Activated CD8-positive, alpha-beta T cell treated with anti-CD3 and anti-CD28 coated beads for 36 hours (primary cell): ENCODE measurements at places on chromosomes 16 and 17. TPM values are rescaled to one million over a fixed set of nuclear protein-coding genes. Genes with fewer than 3 reads are reported as not detected.
A peak's percentile ranks its signal among the peaks of the same experiment; 100 is the strongest.

KLHL10 gene
- total RNA-seq = not detected

GRCh38 chr16:66599726-66600125, 4.8 kb upstream of the CMTM3 start:
- H3K4me3 ChIP-seq = no peak overlapping the region
- H3K4me1 ChIP-seq = peaks cover 41% of the 10 kb centered on the region
- peak; percentile 49 for DNase-seq
- H3K27ac ChIP-seq = no peak overlapping the region
- H3K27me3 ChIP-seq = no peaks in the 10 kb centered on the region

- DNase-seq = no peak
- no peaks in the 10 kb centered on the region for H3K27me3 ChIP-seq
- H3K4me1 ChIP-seq = peaks cover 82% of the 10 kb centered on the region
- H3K4me3 ChIP-seq = peak overlapping the region; percentile 22
- peak overlapping the region; percentile 96 for H3K27ac ChIP-seq
- H3K36me3 ChIP-seq = peaks cover 78% of the 10 kb centered on the region
Observed at GRCh38 chr17:66309793-66310192, 7.4 kb downstream of the PRKCA start.

GRCh38 chr17:610276-610675, 104.4 kb downstream of the VPS53 start:
- peaks cover 17% of the 10 kb centered on the region for H3K36me3 ChIP-seq
- H3K27me3 ChIP-seq = no peaks in the 10 kb centered on the region
- no peaks in the 10 kb centered on the region for H3K4me1 ChIP-seq

CSF3 gene
- not detected for total RNA-seq

DNA sequence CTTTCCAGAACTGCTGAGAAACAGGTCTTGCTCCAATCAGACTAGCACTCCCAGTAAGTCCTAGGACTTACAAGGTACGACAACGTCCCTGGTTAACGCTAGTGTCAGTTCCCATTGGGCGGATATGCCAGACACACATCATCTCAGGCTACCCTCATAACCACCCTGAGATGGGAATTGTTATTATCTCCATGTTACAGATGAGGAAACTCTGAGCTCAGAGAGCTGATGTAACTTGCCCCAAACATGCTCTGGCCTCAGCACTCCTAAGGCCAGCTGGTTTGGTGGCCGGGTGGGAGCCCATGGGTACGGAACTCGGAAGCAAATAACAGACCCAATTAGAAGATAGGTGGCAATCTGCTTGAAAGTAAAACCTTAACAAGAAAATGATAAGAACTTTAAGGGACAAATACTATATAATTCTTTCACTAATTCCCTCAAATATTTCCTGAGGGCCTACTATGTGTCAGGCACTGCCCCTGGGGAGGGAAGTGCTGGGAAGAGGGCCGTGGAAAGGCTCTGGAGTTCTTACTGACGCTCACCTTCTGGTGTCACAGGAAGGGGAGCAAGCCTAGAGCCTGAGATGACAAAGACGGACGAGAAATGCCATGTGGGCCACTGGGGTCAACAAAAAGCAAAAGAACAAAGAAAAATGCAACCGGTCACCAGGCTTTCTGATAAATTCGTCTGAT, 6.9 kb downstream of the CREBBP start:
- peaks cover 94% of the 10 kb centered on the region for H3K4me1 ChIP-seq
- DNase-seq = no peak
- no peak overlapping the region for H3K4me3 ChIP-seq
- H3K36me3 ChIP-seq = peaks cover 23% of the 10 kb centered on the region

CNTNAP1 gene
- 0.25 TPM for total RNA-seq

- H3K27ac ChIP-seq = no peak overlapping the region
- no peak overlapping the region for H3K4me3 ChIP-seq
Observed at GRCh38 chr16:69932691-69933392, 18.3 kb upstream of the CLEC18A start.

GRCh38 chr16:47139561-47140185, 4.1 kb downstream of the NETO2 start:
- H3K36me3 ChIP-seq = no peaks in the 10 kb centered on the region
- no peak for DNase-seq
- H3K27me3 ChIP-seq = peaks cover 14% of the 10 kb centered on the region
- no peak overlapping the region for H3K27ac ChIP-seq

GRCh38 chr16:86018071-86018470, 119.1 kb downstream of the IRF8 start:
- peaks cover 20% of the 10 kb centered on the region for H3K4me1 ChIP-seq
- no peak overlapping the region for H3K4me3 ChIP-seq
- H3K27ac ChIP-seq = no peak overlapping the region

DNA sequence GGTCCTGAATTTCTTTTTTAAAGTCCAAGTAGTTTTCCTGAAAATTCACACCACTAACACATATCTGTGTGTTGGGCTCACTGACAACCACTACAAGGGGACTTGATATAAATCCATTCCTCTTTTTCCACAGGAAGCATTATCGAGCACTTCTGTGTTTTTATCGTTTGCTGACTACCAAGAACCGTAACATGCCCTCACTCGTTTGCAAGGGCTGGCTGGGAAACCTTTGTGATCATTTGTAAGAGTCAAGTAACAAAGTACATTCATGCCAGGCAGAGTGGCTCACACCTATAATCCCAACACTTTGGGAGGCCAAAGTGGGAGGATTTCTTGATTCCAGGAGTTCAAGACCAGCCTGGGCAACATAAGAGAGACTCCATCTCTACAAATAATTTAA, 62.1 kb downstream of the ZZEF1 start:
- H3K4me1 ChIP-seq = no peaks in the 10 kb centered on the region
- peak overlapping the region; percentile 22 for H3K27ac ChIP-seq
- no peak overlapping the region for H3K4me3 ChIP-seq

TIMP2 gene
- 2.4 TPM for total RNA-seq

DNA sequence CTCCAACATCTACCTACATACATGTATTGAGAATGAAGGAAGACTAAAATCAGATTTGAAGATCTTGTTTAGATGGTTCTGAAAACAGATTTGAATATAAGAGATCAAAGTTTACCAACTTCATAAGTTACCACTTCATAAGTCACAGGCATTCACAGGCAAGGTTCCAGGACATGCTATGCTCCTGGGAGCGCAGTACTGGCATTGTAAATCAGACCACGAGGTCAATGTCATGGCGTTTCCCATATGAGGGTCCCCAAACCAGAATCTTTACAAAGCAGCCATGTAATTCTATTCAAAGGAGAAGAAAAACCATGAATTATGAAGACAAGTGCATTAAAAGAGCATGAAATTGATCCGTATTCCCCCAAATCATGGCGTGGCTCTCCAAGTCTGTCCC, 3.0 kb downstream of the CDH11 start:
- no peak overlapping the region for H3K27ac ChIP-seq

DNA sequence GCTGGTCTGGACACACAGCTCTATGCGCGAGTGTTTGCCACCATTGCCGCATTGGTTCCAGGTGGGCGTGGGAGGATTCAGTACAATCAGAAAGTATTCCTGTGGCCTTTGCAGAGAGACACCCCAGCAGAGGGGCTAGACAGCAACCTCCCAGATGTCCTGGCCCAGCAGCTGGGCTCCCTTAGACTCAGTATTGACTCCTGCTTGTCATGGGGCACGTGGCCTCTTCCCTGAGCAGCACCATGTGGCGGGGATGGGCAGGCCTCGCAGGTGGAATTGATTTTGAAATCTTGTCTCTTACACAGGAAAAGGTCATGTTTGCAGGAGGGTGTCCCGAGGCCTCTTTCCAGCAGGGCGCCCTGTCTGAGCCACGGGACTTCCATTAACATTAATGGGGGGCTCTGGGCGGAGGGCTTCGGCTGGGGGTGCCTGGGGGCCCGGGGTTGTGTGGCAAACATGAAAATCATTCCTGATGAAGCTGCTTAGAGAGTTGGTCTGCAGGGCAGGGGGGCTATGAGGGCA, 96.4 kb downstream of the C16orf78 start:
- no peak for DNase-seq
- H3K27ac ChIP-seq = no peak overlapping the region
- no peaks in the 10 kb centered on the region for H3K36me3 ChIP-seq
- no peaks in the 10 kb centered on the region for H3K27me3 ChIP-seq

DNA sequence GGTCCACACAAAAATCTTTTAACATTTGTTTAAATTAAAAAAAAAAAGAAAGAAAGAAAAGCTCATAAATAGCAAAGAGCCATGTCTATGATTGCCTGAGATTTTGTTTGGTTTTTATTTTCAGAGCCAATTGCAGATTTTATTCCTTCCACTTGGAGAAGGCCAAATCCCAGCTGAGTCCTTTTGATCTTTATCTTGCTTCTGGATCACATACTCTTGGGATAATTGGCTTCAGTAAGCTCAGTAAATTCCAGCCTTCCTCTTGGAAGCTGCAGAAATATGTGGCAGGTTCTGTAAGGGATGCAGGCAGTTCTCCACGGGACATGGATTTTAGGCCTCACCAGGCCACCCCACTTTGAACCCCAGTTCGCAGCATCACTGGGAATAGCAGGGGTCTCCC, 63.3 kb upstream of the TMC5 start:
- H3K4me3 ChIP-seq = no peak overlapping the region
- H3K4me1 ChIP-seq = peaks cover 2% of the 10 kb centered on the region
- no peak overlapping the region for H3K27ac ChIP-seq
- no peaks in the 10 kb centered on the region for H3K36me3 ChIP-seq
- no peak for DNase-seq

DNA sequence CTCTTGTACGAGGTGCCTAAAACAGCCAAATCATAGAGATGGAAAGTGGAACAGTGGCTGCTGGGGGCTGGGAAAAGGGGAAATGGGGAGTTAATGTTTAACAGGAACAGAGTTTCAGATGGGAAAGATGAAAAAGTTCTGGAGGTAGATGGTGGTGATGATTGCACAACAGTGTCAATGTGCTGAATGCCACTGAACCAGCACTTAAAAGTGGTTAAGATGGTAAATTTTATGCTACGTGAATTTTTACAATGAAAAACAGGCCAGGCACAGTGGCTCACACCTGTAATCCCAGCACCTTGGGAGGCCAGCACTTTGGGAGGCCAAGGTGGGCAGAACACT, 130.4 kb downstream of the C16orf78 start:
- H3K36me3 ChIP-seq = no peaks in the 10 kb centered on the region
- no peaks in the 10 kb centered on the region for H3K27me3 ChIP-seq
- DNase-seq = no peak
- H3K27ac ChIP-seq = no peak overlapping the region

- no peaks in the 10 kb centered on the region for H3K4me1 ChIP-seq
- no peak for DNase-seq
- H3K27me3 ChIP-seq = peaks cover 13% of the 10 kb centered on the region
Observed at GRCh38 chr16:86799367-86799766, 221.0 kb downstream of the FOXL1 start.

DNA sequence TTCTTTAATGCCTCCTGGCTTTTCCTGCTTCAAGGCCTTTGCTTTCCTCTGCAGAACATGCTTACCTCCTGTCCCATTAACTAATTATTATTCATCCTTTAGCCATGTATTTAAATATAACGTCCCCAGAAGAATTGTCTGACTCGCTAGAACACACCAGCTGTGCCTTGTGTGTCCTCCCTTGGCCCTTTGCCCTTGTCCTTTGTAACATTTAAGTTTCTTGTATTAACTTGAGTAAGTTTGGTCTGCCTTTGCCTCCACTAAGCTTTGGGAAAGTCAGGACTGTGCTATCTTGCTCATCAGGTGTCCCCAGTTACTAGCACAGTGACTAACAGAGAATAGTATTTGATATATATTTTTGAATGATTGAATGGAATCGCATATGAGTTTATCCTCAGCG, 29.6 kb upstream of the ABCA9 start:
- H3K4me1 ChIP-seq = peaks cover 4% of the 10 kb centered on the region
- no peak for DNase-seq
- H3K36me3 ChIP-seq = no peaks in the 10 kb centered on the region
- no peak overlapping the region for H3K27ac ChIP-seq
- no peak overlapping the region for H3K4me3 ChIP-seq

DNA sequence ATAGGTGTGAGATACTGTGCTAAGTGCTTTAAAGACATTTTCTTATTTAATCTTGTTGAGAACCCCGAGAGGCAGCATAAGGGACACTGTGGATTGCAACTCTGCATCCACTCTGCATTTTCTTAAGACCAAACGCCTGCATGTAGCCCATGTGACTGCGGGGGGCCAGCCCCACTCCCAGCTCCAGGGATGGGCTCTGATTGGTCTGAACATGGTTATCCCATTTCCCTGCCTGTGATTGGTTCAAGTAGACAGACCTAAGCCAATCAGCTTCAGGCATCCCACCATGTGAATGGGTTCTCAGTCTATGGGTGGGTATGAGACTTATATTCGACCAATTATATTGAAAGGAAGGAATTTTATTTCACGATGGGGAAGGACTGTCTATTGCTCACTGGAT, 33.2 kb upstream of the USP7 start:
- no peaks in the 10 kb centered on the region for H3K27me3 ChIP-seq
- peak; percentile 6 for DNase-seq
- H3K36me3 ChIP-seq = no peaks in the 10 kb centered on the region
- H3K4me1 ChIP-seq = peaks cover under 1% of the 10 kb centered on the region
- H3K27ac ChIP-seq = no peak overlapping the region

- H3K27me3 ChIP-seq = peaks cover 25% of the 10 kb centered on the region
- H3K27ac ChIP-seq = no peak overlapping the region
- no peaks in the 10 kb centered on the region for H3K4me1 ChIP-seq
- H3K36me3 ChIP-seq = no peaks in the 10 kb centered on the region
- H3K4me3 ChIP-seq = no peak overlapping the region
Observed at GRCh38 chr17:19341641-19342610, 20.6 kb downstream of the B9D1 start.

NLE1 gene
- total RNA-seq = 49.1 TPM

- H3K4me3 ChIP-seq = no peak overlapping the region
- H3K27me3 ChIP-seq = no peaks in the 10 kb centered on the region
- H3K27ac ChIP-seq = no peak overlapping the region
- peak; percentile 71 for DNase-seq
Observed at GRCh38 chr17:48505788-48506187, 25.0 kb downstream of the HOXB1 start.

DNA sequence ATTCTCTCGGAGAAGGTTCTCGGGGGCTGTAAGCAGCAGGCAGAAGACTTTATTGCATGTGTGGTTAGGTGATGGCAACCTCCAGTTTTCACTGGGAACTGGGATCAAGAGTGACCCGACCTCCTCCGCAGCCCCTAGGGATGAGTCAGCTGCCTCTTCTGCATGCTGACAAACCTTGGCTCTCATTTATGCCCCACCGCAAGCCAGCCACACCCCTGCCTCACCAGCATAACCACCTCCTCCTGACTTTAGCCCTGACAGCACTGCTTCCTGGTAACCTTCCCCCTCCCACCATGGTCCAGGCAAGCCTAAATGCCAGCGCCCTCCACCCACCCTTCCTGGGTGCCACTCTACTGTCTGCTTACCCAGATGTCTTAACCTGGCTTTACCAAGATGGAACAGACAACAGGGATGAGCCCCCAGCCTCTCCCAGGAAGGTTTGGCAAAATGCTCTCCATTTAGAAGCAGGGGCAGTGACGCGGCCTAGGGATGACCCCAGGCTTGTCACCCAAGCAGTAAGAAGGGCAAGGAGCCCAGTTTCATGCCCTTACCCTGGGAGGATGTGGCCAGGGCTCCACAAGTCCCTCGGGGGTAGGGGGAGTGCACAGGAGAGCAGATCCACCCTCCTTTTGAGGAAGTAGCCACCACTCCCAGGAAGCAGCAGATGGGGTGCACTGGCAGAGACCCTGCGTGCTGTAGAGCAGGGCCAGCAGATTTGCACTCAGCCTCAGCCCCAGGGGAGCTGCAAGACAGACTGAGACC, 73.5 kb downstream of the GOSR1 start:
- no peak overlapping the region for H3K4me3 ChIP-seq
- H3K27ac ChIP-seq = no peak overlapping the region
- no peak for DNase-seq
- no peaks in the 10 kb centered on the region for H3K4me1 ChIP-seq
- H3K27me3 ChIP-seq = no peaks in the 10 kb centered on the region

UNC45B gene
- not detected for total RNA-seq

- DNase-seq = peak; percentile 93
- H3K27ac ChIP-seq = no peak overlapping the region
- H3K36me3 ChIP-seq = peaks cover 30% of the 10 kb centered on the region
- H3K27me3 ChIP-seq = no peaks in the 10 kb centered on the region
- H3K4me3 ChIP-seq = no peak overlapping the region
Observed at GRCh38 chr17:77086433-77087010, 54.2 kb upstream of the SEC14L1 start.
